ENCODE measurements at places on chromosomes 13 and 19.
A peak's percentile ranks its signal among the peaks of the same experiment; 100 is the strongest.

- DNase-seq = no peak
Measured at GRCh38 chr13:113002206-113002912, 33.3 kb downstream of the MCF2L start.

DNA sequence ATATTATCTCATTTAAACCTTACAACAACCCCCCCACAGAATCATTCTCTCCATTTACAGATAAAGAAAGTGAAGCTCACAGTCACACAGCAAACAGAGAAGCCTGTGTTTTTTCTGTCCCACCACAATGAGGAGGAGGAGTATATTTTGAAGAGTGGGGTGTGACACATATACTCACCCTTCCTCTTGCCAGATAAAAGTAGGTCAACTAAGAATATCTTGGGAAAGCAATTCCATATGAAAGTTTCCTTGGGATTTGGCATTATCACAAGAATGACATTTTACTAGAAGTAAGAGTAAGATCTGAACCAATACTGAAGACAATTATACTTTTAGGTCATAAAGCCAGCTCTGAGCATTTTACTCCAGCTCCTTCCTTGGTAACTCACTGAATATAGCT is 287.5 kb upstream of the HTR2A start:
- no peak for DNase-seq

GRCh38 chr19:1351381-1351851 is 32.3 kb upstream of the NDUFS7 start:
- no peak for DNase-seq

- DNase-seq = no peak
Measured at GRCh38 chr13:78601874-78602560, 1.3 kb downstream of the POU4F1 start.

GRCh38 chr13:38830442-38831045 is 143.7 kb downstream of the FREM2 start:
- no peak for DNase-seq

DNA sequence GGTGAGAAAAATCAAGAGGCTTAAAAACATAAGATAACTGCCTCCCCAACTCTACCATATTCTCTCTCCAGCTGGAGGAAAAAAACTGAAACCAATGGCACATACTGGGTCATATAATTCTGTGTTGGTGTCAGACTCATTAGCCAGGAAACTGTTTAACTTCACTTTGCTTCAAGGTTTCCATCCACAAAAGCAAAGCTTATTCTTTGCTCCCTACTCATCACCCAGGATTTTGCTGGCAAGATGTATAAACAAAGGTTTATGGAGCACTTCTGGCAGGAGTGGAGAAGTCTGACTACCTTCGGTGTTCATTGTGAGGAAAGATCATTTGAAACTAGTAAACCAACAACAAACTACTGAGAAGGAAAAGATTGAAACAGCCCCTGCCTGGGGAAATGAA is 197.5 kb upstream of the SERP2 start:
- no peak for DNase-seq

DNA sequence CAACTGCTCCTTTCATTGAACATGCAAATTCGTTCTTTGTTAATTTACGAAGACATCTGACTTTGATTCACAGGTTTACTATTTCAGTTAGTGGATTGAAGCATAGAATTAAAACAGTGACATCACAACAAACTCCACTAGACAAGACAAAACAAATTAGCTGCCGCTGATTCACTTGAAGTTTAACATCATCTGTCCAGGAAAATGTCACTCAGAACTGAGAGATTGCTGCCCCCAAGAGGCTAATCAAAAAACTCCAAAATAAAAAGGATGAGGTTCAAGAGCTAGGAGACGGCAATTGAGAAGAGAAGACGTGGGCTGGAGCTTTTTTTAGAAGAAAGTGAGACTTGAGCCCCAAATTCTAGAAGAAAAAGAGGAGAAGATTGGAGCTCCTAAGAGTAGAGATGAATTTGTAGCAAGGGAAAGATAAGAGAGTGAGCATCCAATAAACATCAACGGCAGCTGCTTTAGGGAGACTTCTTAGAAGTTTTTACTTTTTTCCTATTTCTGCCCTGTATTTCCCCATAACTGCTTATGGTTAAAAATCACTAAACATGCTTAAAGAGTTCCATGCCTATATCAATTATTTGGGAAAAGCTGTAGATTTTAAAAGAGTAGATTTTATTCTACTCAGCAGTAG is 40.8 kb upstream of the TPP2 start:
- DNase-seq = no peak

GRCh38 chr13:37601648-37602440 is 3.3 kb upstream of the POSTN start:
- DNase-seq = no peak

GRCh38 chr19:12802267-12803106 is 618 bp downstream of the THSD8 start:
- DNase-seq = no peak

GRCh38 chr13:21636656-21637055 is 32.7 kb upstream of the MICU2 start:
- DNase-seq = no peak

DNA sequence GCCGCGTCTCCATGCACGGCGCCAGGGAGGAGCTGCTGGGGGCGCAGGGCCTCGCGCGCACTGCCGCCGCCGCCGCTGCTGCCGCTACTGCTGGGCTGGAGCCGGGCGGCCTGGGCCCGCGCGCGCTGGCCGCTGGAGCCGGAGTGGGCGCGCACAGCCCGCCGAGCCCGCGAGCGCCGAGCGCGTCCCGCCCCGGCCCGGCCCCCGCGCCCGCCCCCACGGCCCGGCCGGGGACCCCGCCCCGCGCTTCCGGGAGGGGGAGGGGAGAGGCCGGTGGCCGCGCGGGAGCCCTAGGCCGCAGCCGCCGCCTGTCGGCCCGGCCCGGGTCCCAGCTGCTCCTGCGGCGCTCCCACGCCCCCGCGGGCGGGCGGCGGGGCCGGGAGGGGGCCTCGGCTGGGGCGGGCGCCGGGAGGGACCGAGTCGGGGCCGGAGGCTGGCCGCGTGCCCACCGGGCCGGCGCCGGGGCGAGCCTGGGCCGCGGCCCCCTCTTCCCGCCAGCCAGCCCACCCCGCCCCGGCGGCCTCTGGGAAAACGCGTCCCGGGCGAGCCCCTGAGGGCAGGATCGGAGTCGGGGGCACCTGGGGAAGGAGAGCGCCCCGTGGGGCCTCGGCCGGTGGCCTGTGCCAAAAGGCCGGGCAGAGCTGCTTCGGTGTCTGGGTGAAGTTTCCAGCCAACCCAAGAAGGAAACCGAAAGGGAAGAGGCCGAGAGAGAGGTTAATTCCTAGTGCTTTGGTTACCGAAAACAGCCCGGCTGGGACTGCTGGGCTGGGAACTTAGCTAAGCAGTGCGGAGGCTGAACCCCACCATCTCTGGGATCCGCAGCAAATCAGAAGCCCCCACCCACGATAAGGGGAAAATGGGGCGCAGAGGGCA is at the start of gene STK24:
Gene STK24, minus strand, starts transcription at position 145 of the 873 bp plus-strand sequence. CDS start 321 bp downstream, outside the sequence.
- DNase-seq = peak; percentile 47

- peak; percentile 88 for DNase-seq
Measured at GRCh38 chr19:2546128-2547032, 70.5 kb downstream of the GADD45B start.

DNA sequence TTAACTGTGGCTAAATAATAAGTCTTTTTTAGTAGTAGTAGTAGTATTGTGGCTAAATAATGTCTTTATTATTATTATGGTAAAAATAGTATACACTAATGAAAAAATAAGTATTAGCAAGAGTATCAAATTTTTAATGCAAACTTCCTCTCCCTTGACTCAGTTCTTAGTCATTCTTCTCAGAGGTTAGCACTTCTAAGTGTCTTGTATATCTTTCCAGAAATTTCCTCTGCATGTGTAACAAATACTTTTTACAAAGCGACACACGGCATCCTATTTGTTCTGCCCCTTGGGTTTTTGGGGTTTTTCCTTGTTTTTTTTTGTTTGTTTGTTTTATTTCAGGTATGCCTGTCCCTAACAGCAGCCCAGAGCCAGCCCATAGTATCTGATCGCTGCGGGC is 20.9 kb downstream of the SIN3B start:
- no peak for DNase-seq

- no peak for DNase-seq
Measured at GRCh38 chr19:19256072-19256969, 16.8 kb downstream of the TM6SF2 start.

- DNase-seq = no peak
Measured at GRCh38 chr19:2751438-2751830, 11.6 kb upstream of the SLC39A3 start.

GRCh38 chr13:49690133-49690994 is 922 bp downstream of the EBPL start:
- no peak for DNase-seq

DNA sequence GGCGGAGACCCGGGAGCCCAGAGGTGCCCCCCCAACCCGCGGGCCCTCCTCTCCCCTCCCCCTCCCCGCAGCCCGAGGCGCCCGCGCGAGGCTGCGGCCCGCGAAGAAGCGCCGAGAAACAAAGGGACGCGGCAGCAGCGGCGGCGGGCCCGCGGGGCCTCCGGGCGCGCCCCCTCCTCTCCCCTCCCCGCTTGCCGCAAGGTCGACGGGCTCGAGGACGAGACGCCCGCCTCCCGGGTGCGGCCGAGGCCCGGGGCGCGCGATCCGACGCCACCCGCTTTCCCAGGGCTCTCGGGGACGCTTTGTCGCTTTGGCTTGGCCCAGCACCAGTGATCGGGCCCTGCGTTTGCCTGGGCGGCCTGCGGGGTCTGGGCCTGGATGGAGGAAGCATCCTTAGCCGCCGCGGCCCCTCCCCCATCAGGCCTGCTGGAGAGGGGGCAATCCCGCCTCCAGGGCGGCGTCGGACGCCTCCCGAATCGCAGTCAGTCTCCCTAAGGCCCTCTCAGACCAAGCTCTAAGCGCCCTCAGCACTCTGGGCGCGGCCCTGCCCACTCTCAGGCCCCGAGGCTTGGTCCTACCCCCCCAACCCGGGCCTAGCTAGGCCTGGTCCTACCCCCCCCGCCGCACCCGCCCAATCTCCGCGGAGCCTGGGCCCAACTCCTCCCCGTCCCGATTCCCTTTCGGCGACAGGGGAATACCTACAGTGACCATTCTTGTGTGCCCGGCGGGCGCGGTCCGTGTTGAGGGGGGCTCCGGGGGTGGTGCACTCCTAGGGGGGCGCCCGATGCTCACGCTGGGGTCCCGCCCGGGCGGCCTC is 740 bp downstream of the ELAVL3 start:
- DNase-seq = peak; percentile 67

GRCh38 chr13:110576736-110577476 is 15.4 kb upstream of the RAB20 start:
- no peak for DNase-seq

- DNase-seq = no peak
Measured at GRCh38 chr19:41641879-41642485, 15.1 kb upstream of the CEACAM4 start.

- peak; percentile 3 for DNase-seq
Measured at GRCh38 chr13:29847501-29847983, 2.9 kb downstream of the UBL3 start.

- DNase-seq = no peak
Measured at GRCh38 chr13:33164331-33164730, 121.2 kb downstream of the STARD13 start.

All from anterior cingulate cortex (tissue), 58 donors.